ENCODE measurements at places on chromosomes 4 and X. TPM values are rescaled to one million over a fixed set of nuclear protein-coding genes. Genes with fewer than 3 reads are reported as not detected.

DNA sequence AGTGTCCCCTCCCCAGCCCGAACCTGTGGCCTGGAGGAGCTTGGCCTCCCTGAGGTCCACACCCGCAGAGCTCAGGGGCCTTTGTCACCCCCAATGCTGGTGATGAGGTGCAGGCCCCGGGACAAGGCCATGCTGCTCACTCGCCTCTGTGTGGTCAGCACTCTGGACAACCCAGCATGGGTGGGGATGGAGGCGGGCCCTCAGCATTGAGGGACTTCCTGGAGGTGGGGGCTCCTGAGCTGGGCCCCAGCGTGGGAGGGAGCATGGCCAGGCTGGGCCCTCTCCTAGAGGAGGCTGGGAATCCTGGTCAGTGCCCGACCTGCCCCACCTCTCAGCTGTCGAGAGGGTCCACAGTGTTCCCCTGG, 30.6 kb downstream of the TACC3 start:
- peak overlapping the region; percentile 69 for H3K27ac ChIP-seq
- H3K4me1 ChIP-seq = peaks cover 41% of the 10 kb centered on the region
- H3K36me3 ChIP-seq = no peaks in the 10 kb centered on the region
- H3K4me3 ChIP-seq = no peak overlapping the region

DNA sequence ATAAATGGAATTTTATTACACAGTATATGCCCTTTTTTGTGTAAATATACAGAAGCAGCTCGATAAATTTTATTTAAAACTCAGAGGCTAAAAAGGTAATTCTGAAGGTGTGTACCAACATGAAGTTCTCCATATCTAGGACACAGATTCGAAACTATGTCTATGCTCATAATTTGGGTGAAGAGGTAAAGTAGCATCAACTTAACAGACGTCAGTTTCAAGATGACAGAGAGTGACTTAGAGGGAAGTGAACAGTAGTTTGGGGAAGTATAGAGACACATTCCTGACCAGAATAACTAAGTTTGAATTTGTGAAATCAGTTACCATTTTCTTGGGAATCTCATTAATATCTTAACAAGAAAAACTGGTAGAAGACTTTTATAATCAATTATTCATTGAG, 2493.3 kb downstream of the ARAP2 start:
- no peak overlapping the region for H3K27ac ChIP-seq
- H3K4me1 ChIP-seq = no peaks in the 10 kb centered on the region
- no peak overlapping the region for H3K4me3 ChIP-seq

Gene ALAS2
- total RNA-seq = not detected

DNA sequence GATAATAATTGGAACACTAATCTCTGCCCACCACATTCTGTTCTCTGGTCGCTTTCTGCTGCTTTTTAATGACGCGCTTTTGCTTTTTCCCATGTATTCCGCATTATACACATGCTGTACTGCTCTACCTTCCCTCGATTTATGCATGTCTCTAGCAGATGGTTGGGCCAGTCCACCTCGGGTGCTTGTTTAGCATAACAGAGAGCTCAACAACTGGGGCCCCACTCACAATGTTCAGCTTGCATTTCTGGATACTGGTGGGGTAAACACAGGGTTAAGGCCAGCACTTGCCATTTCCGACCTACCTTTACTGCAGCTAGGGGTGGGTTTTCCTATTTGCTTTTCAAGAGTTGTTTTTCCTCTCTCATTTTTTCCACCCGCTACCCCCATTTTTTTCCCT, 255.8 kb downstream of the SOX3 start:
- no peak overlapping the region for H3K27ac ChIP-seq
- H3K27me3 ChIP-seq = no peaks in the 10 kb centered on the region
- no peak overlapping the region for H3K4me3 ChIP-seq

DNA sequence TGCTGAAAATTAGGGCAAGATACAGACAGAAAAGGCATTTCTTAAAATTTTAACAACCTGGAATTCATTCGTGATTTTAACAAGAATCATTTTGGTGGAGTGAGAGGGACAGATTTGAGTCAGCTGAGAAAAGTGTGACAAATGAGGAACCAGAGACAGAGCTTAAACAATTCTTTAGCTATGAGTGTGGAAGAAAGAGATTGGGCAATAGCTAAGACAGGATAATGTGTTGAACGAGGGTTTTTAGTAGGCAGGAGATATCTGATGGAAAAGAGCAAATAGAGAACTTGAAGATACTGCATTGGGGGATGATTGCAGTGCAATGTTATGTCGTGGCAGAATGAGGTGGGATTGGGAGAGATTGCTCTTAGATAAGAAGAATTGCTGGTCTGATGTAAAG, 164.2 kb upstream of the SPRY1 start:
- no peaks in the 10 kb centered on the region for H3K36me3 ChIP-seq
- DNase-seq = no peak
- H3K4me3 ChIP-seq = no peak overlapping the region
- H3K27me3 ChIP-seq = no peaks in the 10 kb centered on the region

Gene CDKL2
- 3.7 TPM for total RNA-seq

- H3K4me3 ChIP-seq = no peak overlapping the region
- DNase-seq = no peak
- H3K4me1 ChIP-seq = no peaks in the 10 kb centered on the region
- H3K36me3 ChIP-seq = no peaks in the 10 kb centered on the region
Observed at GRCh38 chrX:13754765-13755164, 20.2 kb downstream of the OFD1 start.

Gene GC
- not detected for total RNA-seq

All from upper lobe of left lung (tissue), 6 donors.